EL (cell line): ENCODE measurements at places on chromosomes 11 and 22.

DNA sequence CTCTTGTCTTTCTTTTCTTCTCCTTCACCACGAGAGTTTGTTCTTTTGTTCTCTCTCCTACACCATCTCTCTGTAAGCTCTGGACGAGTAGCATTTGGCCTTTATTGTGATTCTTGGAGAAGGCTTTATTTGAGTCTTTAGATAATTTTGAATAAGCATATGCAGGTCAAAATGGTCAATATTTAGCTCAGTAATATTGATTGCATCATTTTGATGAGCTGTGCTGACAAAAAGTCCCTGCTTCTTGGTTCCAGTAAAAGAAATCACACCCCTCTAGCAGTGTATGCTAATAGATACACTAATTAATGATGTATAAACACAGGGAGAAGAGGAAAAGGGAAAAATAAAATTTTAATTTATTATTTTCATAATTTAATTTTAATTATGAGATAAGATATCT, 25.8 kb upstream of the MUC15 start:
- DNase-seq = no peak

GRCh38 chr11:64877390-64878222, 815 bp downstream of the EHD1 start:
- DNase-seq = no peak

GRCh38 chr22:37581504-37581903, 1.6 kb upstream of the LGALS2 start:
- DNase-seq = no peak

DNA sequence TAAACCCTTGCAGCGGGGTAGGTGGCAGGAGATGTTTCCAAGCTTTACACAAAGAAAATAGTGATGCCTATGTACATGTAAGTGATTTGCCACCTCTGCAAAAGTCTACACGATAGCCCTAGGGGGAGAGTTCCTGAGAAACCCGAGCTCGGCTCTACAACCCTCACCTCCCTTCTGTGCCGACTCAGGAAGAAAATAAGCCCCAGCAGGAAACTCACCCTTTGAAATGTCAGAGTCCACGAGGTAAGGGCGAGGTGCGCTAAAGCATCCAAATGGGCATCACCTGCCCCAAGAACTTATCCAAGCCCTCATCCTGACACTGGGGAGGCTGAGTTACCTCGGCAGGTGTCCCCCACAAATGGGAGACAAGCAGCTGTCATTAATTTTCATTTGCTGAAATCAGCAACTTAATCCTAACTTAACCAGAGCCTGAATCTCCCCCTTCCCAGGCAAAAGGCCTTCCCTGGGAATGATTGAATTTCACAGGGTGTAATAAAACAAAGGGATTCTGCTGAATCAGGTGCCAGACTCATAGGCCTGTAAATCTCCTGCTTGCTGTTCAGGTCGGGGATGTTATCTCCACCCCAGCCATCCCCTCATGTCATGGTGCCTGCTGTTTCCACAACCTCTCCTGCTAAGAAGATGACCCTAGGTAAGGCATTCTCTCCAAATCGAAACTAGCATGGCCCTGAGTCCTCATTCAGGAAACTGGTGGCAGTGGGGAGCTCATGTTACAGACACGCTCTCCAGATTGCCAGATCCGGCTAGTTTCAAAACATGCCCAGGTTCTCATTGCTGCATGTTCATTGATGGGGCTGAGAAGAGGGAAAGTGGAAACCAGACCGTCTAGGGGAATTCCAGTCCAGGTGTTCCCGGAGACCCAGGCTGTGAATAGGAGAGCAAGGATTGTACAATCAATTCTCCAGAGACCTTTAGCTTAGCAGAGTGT, 105.3 kb upstream of the KIRREL3 start:
- DNase-seq = peak; percentile 9

DNA sequence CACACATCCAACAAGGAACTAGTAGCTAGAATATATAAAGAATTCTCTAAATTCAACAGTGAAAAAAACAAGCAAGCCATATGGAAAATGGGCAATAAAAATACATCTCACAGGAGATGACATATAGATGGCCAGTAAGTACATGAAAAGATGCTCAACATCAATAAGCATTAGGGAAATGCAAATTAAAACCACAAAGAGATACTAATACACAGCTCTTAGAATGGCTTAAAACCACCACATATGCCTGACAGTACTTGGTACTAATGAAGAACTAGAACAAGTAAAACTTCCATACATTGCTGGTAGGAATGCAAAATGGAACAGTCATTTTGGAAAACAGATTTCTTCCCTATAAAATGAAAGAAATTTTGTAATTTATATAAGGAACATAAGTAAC, 71.6 kb upstream of the GAB2 start:
- no peak for DNase-seq

GRCh38 chr11:61654397-61654829, 25.8 kb upstream of the DAGLA start:
- DNase-seq = no peak

GRCh38 chr22:47213571-47214230, 451.3 kb downstream of the TBC1D22A start:
- no peak for DNase-seq

DNA sequence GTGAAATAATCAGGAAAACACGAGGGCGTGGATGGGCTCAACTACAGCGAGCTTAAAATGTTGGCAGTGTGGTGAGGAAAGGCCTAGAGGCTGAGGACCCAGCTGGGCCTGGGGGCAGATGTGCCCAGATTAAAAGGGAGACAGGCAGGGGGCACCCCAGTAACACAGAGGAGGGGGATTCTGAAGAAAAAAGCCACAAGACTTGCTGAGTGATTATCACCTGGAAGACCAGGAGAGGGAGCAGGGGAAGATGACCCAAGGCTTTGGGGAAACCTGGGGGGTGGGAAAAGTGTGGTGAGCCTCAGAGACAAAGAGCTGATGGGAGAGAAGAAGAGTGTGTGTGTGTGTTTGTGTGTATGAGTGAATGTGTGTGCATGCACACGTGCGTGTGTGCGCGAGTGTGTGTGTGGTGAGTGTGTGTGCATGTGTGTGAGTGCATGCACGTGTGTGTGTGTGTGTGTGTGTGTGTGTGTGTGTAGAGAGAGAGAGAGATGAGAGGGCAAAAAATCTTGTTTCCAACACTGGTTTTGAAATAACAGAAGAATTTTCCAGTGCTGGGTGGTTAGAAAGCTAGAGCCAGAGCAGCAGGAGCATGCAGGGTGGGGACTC, 500.5 kb downstream of the BUD13 start:
- no peak for DNase-seq

DNA sequence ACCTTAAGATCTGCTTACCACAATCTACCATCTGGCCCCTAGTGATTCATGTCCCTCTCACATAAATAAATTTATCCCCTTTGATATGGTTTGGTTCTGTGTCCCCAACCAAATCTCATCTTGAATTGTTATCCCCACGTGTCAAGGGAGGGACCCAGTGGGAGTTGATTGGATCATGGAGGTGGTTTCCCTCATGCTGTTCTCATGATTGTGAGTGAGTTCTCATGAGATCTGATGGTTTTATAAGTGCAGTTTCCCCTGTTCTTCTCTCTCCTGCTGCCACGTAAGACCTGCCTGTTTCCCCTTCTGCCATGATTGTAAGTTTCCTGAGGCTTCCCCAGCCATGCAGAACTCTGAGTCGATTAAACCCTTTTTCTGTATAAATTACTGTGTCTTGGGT, 37.2 kb downstream of the OR2AG2 start:
- DNase-seq = no peak

DNA sequence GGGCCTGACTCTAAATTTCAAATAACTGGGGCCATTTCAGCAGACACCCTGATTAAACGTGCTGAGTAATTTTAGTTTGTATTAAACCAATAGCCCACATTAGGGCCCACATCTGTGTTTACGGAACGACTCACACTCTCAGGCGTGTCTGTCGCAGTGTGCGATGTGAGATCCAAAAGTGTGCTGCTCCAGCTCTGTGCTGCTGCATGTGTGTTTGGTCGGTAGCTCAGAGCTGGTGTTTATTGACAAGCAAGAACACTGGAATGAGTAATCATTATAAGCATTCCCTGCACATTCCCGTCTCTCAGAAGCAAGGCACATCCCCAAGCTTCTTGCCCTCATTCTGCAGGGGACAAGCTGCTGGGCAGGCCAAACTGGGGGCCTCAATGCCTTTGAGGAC, 7.8 kb downstream of the OPCML start:
- no peak for DNase-seq

GRCh38 chr11:35477901-35478300, 47.5 kb downstream of the PAMR1 start:
- no peak for DNase-seq

DNA sequence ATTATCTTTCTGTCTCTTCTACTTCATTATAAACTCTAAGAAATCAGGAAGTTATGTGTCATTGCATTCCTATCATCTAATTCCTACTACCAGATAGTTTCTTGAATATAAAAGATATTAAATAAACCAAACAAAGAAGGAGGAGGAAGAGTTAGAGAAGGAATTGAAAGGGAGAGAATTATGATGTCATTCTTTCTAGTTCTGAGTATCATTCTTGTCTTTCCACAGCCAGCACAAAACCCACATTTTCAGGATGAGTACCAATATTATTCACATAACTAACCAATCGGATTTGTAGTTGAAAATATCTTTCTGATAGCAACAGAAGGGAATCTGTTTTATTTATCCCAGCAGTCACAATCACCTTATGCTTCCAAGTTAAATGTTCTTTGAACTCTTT, 13.3 kb downstream of the MS4A13 start:
- DNase-seq = no peak

DNA sequence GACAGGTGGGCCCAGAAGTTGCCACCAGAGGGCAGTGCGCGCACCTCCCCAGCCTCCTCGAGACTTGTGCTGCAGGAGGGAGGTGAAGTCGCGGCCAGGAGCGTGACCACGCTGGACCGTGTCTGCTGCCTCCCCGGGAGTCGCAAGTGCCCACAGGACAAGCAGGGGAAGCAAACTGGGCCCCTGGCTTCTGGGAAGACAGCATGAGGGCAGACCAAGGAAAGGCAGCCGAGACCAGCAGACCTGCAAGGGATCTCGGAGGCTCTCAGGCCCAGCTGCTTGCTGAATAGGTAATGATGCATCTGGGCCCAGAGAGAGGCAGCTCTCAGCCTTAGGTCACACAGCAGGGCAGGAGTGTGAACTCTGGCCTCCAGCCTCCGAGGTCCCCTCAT, 17.0 kb upstream of the IL2RB start:
- peak; percentile 70 for DNase-seq
